Activated CD4-positive, alpha-beta T cell treated with anti-CD3 and anti-CD28 coated beads, Interleukin-2, Interleukin-6, amounts not matched to agents 100 ng/mL and 50 ng/mL, durations not matched to agents 16 hours and 8 hours (primary cell): ENCODE measurements at places on chromosomes 1 and 21.

DNA sequence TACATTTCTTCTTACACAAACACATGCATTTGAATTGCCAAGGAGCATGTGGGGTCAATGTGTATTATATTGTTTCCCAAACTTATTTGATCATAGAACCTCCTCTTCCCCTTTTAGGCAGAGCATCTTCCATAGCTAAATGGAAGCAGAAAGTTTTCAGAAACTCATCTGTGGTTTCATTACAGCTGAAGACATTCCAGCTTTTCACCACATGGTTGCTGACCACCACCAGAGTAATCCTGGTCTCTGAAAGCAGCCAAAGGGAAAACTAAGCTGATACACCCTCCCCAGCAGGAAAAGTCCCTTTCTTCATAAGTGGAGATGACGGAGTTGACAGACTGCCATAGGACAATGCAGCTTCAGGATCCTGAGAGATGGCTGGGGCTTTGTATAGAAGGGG is 30.2 kb upstream of the OTUD3 start:
- DNase-seq, result no peak

DNA sequence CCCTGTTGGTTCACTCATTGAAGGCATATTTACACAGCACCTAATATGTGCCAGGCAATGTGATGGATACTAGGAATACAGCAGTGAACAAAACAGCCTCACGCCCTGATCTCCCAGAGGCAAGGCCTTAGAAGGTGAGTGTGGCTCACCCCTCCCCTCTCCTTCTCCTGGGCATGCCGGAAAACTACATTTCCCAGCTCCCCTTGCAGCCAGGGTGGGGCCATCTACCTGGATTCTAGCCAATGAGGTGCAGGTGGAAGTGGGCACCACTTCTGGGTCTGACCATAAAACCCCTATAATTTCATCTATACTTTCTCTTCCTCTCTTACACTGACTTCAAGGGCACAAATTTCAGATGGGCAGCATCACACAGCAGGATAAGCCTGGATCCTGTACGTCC is 63.8 kb downstream of the FBXO2 start:
- no peak for DNase-seq

DNA sequence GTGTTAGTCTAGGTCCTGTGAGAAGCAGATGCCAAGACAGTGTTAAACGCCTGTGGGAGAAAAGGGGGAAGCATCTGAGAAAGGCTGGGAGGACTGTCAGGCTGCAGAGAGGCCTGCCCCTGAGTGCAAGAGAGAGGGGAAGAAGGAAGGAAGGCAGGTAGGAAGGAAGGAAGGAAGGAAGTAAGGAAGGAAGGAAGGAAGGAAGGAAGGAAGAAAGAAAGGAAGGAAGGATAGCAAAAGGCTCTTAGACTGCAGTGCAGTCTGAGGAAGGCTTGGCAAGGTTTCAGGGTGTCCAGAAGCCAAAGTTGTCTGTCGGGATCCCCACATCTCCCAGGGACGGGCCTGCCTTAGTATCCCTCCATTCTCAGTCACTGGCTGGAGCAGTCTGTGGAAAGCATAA is 82.6 kb downstream of the SPATA46 start:
- no peak for DNase-seq

GRCh38 chr1:30476476-30476875 is 246.9 kb downstream of the MATN1 start:
- no peak for DNase-seq

GRCh38 chr1:115908565-115909274 is 67.6 kb upstream of the SLC22A15 start:
- DNase-seq, result no peak

GRCh38 chr1:196960854-196961253 is 16.5 kb upstream of the CFHR5 start:
- DNase-seq, result no peak

- no peak for DNase-seq
Measured at GRCh38 chr1:203626910-203627246, 246 bp downstream of the ATP2B4 start.

- no peak for DNase-seq
Measured at GRCh38 chr1:41385398-41386195, 24.4 kb downstream of the FOXO6 start.

DNA sequence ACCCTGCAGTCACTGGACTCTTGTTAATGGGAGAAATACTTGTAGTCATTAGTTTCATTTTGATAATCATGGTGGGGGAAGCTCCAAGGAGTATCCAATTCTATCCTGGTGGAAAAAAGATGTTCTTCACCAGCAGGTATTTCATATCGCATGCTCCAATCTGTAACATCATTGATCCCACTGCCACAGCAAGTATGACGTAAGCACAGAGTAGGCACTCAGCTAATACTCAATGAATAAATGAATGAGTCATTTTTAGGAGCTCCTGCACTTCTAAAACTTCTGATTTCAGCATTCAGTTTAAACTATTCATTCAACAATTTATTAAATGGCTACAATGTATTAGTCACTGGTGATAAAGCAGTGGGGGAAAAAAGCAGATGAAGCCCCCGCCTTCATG is 30.3 kb downstream of the RXRG start:
- DNase-seq, result no peak

DNA sequence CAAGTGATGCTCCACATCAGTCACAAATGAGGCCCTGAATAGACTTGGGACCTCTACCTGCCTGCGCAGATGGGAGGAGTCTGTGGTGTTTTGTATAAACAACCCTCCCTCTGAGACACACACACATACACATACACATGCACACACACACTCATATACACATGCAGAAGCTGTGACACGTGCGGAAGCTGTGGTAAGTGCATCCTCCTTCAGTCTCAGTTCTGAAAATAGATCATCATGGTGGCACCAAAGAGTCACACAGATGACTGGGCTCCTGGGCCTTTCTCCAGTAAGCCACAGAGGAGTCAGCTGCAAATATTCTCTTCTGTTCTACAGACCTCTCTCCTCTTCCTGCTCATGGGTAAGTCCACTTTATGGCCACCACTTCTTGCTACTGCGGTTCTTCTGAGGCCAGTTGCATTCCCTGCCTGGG is at the start of gene LY9:
TSS of gene LY9 (plus strand) at position 224 of the 433 bp plus-strand sequence. CDS start at position 238, 14 bp downstream.
- peak; percentile 92 for DNase-seq

GRCh38 chr1:167679714-167680113 is 42.1 kb upstream of the MPZL1 start:
- DNase-seq, result no peak

DNA sequence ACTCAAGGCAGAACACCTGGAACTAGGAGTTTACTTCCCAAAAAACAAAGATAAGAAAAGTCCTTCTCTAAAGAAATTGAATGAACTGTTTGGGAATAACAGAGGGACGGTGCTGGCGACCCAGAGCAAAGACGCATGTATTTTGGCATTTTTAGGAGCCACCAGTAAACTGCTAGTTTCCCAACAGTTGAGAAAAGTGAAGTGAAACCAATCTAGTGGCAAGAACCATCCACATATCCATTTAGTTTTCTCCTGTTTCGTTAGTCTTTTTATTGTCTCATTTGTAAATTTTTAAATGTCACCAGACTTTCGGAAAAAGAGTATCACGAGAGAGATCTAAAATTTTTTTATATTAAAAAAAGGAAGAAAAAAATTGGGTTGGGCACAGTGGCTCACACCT is 30.2 kb downstream of the ODF2L start:
- no peak for DNase-seq

DNA sequence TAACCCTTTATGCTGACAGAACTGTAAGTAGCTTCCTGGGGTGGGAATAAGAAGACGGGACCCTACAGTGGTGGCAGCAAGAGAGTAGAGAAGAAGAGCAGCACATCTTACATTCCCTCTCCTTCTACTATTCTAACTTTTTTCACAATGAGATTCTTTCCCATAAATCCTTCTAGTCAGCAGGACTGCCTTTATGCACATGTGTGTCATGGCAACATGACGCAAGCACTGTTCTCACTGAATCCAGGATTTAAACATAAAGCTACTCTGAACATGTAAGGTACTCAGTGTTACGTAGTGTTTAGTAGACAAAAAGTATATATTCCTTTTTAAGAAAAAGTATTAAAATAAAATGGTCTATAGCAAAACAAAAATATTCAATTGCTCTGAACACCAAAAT is 309.7 kb upstream of the LYPLAL1 start:
- DNase-seq, result no peak

- no peak for DNase-seq
Measured at GRCh38 chr1:7389201-7389905, 381.7 kb upstream of the VAMP3 start.

DNA sequence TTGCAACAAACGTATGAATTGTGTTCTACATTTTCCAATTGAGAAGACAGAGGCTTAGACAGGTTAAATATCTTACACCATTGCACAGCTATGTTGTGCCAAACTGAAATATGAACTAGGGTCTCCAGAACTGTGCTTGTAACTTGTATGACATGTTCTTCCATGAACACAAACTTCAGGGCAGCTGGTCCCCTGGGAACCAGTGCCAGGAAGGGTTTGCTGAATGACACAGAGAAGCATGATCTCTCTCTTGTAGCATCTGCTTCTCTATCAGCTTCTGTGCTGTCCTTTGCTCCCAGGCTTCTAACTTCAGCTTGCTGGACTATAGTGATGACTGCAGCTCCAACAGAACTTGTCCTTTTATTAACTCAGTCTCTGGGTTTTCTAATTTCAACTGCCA is 385.5 kb downstream of the SIPA1L2 start:
- no peak for DNase-seq

DNA sequence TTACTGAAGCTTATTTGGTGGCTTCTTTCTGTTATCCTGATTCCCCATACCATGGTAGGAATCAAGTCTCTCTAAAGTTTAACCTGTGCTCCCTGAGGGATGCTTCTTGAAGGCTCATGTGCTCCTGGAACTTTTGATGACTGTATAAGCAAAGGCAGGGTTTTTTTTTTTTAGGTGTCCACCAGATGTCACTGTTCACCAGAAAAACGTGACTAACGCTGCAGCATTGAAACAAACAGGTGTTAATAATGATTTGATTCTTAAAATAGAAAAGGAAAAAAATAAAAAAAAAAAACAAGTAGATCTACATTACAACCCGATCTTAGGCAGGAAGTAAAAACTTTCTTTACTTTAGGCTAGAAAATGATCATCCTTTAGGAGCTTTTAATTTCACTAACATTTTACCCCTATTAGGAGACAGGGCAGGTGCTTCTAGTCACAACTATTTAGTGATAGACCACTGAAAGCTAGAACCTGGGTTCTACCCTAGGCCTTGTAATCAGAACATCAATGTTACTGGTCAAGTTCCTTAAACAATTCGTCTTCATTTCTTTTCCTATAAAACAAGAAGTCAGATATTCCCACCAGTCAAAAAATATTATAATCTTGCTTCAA is 223.0 kb downstream of the PLA2G4A start:
- peak; percentile 15 for DNase-seq

GRCh38 chr1:161958425-161958824 is 65.2 kb downstream of the OLFML2B start:
- peak; percentile 17 for DNase-seq

DNA sequence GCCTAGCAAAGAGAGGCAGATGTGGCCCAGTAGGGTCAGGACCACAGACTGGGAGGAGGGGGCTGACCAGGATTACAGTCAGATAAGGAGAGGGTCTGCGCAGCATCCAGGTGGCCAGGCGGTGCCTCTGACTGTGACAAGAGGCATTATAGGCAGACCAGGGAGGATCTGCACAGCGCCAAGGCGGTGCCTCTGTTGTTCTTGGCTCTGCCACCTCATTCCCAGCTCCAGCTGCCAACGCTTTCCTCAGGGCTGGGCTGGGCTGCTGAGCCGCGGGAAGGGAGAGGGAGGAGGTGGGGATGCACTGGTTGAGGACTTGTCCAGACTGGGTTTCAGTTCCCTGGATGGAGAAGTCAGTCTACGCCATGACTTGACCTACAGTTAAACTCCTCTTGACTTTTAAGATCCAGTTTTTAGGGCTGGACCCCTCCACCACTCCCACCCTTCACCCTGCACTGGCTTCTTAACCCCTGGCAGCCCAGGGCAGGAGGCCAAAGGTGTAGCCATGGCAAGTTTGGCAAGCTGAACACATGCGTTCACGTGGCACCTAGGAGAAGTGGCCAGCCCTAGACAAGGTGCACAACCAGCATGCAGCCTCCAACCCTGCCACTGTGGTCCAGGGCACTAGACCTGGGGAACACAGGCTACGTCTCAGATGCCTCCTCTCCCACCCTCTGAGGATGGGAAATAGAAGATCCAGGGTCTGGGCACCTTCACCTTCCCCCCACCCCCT is 4.5 kb upstream of the CRABP2 start:
- DNase-seq, result no peak

GRCh38 chr1:3134381-3135072 is 65.5 kb downstream of the PRDM16 start:
- DNase-seq, result no peak

GRCh38 chr1:19319196-19319595 is 7.1 kb downstream of the SLC66A1 start:
- no peak for DNase-seq

DNA sequence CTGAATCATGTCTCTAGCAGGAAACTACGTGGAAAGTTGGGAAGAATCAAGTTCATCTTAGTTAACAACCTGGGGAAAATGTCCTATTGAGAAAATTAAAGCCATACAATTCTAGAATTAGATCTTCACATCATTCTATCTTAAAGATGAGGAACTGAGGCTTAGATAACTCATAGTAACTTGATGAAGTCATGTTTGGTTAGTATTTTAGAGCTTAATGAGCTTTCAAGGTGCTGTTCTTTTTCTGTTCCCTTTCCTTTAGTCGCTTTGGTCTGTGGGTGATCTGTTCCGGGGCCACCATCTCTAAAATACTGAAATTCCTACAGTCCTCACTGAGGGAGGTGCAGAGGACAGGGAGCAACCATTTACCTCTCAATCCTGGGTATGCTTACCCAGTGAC is 4.3 kb upstream of the GLUL start:
- no peak for DNase-seq

DNA sequence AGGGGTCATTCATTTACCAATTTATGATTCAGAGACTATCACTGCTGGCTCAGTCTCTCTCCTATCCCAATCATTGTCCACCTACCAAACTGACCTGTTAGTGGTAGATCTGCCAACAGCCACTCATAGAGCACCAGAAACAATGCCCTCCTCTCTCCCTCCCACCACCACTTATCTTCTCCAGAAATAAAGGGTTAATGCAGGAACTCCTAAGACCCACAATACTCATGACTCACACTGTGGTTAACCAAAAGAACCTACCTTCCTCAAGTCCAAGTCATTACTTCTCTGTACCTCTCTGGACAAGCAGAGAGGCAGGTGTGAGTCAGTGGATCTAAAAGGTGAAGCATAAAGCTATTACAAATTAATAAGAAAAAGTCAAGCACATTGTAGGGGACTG is 40.9 kb upstream of the CAMK1G start:
- peak; percentile 31 for DNase-seq

- no peak for DNase-seq
Measured at GRCh38 chr1:230326971-230327891, 98.9 kb downstream of the PGBD5 start.
